ENCODE measurements at places on chromosomes 12 and 14.

DNA sequence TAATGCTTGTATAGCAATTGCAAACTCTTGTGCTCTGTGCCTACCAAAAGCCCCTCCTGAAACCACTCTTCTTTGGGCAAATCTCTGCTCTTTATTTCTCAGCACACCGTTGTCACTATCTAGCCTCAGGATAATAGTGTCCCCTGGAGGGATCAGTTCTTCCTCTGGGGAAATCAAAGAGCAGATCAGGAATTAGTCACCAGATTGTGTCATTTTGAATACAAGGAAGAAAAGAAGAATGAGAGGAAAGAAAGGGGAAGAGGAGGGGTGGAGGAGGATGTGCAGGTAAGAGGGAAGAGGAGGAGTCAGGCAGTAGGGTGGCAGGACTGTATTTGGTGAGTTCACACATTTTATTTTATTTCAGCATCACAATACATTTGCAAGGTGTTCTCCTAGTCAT, 256.4 kb downstream of the GRIN2B start:
- no peak for DNase-seq

DNA sequence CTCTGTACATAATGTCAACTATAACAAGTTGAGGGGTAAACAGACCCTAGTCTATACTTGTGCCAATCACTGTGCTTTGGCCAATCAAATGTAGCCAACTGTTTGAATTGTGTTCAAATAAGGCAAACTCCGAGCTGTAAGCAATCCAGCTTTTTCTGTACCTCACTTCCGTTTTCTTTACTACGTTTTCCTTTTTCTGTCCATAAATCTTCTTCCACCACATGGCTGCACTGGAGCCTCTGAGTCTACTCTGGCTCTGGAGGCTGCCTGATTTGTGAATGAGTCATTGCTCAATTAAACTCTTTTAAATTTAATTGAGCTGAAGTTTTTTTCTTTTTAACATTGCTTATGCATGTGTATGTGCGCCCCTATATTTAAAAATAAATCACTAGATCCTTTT, 29.7 kb downstream of the CLEC1A start:
- peak; percentile 52 for DNase-seq

DNA sequence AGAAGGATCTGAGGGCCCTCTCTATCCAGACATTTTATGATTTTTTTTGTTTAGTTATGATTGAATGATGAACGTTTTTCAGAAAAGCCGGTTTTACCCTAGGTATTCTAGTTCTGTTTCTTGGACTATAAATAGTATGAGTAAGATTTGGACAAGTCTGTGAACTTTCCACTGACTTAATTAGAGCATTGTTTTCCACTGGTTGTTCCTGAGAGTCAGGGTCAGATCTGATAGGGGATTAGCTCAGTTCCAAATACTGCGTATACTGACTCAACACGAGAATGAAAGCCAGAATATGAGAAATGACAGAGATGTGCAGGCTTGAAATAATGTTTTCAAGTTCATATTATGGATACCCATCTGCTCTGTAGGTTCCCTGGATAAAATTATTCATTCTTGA, 361.6 kb downstream of the AEBP2 start:
- no peak for DNase-seq

DNA sequence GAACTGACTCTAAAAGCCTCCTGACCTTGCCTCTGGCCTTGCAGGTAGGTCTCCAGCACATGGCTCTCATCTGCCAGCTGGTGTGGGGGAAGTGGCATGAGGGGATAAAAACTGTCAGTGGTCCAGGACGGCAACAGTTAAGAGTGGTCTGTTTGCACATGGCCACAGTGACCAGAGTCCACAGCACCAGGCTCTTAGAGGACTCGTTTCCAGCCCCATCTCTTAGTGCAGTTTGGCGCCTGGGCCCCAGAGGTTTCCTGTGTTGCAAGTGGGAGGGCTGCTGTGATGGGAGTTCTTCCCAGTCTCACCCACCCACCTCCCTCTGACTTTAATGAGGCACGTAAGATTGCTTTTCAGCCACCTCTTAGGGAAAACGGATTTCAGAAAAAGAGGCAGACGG, 37.0 kb downstream of the APPL2 start:
- DNase-seq, result no peak

- DNase-seq, result no peak
Measured at GRCh38 chr12:61414470-61414869, 845.7 kb upstream of the USP15 start.

- no peak for DNase-seq
Measured at GRCh38 chr14:21074398-21075272, 4.5 kb downstream of the ARHGEF40 start.

GRCh38 chr12:70236990-70237389, 6.2 kb upstream of the CNOT2 start:
- no peak for DNase-seq

DNA sequence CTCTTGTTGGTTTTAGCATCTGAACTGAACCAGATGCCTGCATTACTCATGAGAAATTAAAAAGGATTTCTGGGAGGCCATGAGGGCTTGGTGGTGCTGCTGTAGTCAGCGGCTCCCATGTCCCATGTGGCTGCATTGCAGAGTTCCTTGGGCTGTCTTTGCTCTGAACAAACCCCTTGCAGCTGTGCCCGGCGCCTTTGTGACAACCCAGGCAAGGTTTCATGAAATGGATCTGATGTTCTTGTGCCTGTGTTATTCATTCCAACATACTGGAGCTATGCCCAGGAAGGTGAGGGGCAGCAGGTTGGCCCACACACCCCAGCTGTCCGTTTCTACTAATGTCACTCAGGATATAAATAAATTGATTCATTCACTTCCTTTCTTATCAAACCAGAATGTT, 40.8 kb downstream of the TGFB3 start:
- DNase-seq, result no peak

DNA sequence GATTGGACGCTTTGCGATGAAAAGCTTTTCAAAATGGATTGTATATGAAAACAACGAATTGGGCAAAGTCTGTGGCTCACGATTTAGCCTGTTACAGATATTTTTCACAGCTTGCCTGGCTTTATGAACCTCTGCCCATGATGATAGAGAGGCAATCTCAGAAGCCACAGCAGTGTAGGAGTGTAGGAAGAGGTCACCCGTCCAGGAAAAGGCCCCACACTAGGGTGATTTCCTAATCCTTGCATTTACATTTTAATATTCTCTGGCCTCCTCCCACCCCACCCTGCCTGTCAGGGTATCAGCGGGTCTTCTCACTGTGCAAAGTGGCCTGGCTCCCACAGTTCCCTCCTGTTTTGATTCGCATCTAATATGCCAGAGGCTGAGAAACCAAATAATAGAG, 81.8 kb upstream of the FOXN3 start:
- DNase-seq, result no peak

DNA sequence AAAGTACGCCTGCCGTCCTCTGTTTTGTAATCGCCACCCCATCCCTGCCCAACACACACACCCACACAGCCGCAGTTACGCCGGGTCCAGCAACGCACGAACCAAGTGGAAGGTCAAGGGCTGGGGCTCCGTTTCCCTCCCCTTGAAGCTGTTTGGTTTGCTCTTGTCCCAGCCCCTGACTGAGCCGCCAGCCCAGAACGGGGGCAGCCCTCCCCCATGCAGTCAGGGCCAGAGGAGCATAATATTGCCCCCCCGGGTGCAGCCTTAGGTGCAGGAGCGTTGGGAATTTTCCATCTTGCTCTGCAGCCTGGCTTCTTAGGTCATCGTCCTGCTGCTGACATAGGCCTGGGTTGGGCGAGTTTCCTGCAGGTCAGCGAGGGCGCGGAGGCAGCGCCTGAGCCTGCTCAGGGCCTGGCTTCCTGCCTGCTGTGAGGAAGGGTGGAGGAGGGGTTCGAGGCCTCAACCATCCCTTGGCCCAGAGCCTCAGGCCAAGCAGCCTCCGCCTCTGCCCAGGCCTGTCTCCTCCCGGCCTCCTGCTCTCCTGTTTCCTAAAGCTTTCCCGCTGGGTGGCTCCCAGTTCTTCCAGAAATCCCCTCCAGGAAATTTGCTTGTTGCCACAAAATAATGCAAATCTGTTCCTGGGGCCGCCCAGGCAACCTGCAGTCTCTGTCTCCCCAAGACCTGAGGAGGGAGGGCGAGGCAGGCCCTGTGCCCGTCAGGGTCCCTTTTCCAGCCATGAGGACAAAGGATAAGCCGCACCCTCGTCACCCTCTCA, 44.5 kb downstream of the PSMA6 start:
- no peak for DNase-seq

GRCh38 chr14:96083667-96084320, 44.6 kb downstream of the C14orf132 start:
- DNase-seq, result no peak

DNA sequence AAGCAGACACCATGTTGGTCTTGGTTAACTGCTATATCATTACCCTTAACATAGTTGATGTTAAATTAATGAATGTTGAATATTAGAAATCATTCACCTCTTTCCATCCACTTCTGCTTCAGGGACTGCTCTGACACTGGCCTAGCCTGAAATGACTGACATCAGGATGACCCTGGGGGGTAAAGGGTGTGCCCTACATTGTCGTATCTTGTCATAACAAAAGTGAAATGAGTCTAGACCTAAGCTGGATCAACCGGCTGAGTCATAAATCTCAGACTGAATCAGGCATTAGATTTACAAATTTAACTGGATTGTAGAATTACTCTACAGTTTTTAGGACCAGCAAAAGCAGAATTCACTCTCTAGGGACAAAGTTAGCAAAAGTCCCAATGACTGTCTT, 35.3 kb downstream of the KICS2 start:
- no peak for DNase-seq

GRCh38 chr12:6355491-6356373, 13.9 kb upstream of the TNFRSF1A start:
- DNase-seq, result peak; percentile 56

DNA sequence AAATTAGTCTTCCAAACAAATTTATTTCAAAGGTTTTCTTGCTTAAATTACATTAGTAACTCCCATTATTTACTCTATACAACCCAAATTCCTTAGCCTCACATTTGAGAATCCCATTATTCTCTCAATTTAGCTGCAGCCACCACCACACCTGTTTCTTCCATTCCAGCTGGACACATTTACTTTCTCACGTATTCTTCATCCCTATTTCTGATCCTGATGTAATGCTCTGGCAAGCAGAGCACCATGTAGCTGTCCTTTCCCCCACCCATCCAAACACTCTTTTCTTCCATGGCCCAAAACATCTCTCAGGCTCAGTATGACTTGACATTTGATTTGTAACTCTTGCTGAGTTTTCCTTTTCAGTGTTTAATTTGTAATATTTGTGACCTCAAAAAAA, 240.2 kb upstream of the CLEC14A start:
- no peak for DNase-seq

GRCh38 chr14:88562532-88562830, 356 bp upstream of the ZC3H14 start:
- DNase-seq, result no peak

DNA sequence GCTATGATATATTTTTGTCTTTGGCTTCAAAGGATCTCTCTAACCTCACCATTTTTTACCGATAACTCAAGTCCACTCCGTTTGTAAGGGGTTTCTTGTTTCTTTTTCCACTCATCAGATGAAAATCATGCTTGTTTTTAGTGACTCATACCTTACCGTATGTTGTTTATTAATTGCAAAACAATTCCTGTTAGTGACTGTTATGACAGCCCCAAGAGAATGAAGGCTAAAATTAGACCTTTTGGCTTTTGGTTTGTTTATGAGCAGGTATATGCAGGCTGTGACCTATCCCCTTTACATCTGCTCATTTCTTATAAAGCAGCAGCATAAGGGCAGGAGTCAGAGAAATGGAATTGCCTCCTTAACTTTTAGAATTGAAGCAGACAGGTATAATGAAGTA, 319.8 kb downstream of the CEP128 start:
- DNase-seq, result no peak

- no peak for DNase-seq
Measured at GRCh38 chr12:63949902-63950301, 105.4 kb downstream of the SRGAP1 start.

- DNase-seq, result no peak
Measured at GRCh38 chr12:29782285-29782870, 1.4 kb downstream of the TMTC1 start.

- no peak for DNase-seq
Measured at GRCh38 chr12:106720696-106721095, 53.8 kb upstream of the RIC8B start.

- no peak for DNase-seq
Measured at GRCh38 chr14:60250257-60251035, 1.4 kb downstream of the PPM1A start.

DNA sequence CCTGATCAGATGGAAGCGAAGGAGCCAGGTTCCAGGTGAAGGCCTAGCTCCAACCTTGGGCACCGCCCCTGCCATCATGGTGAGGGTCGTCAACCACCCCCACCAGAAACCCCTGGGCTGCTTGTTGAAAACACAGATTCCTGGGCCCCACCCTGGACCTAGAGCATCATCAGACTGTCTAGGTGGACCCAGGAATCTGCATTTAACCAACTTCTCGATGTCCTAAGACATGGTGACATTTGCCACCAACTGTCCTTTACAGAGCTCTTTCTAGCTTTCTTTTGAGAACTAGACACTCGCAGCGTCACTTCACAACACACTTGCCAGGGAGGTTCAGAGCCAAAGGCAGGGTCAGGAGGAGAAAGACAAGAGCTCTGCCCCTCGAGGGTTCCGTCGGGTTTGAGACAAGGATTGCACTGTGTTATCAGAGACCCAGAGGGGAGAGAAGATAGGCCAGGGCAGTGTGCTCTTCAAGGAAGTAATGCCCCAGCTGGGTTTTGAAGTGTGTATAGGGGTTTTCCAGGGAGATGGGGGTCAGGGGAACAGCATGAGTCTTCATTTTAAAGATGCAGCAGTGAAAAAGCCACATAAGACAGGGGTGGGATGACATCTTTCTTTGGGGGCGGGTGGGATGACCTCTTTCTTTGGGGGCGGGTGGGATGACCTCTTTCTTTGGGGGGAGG, 24.6 kb downstream of the RFLNA start:
- no peak for DNase-seq

DNA sequence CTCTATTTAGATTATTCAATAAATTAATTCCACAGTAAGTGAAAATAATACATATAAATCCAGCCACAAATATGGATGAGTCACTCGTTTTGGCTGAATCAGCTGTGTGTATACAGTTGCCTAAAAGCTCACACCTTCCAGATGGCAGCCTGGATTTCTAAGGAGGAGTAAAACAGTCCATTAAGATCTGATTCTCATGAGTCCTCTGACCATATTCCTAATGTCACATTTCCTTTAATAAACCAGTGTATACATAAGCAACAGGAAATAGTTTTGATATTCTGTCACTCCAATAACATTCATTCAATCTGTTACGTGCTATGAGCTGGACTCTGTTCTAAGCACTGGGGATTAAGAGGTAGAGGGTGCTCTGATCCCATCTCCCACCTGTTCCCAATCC, 21.8 kb downstream of the MDM1 start:
- no peak for DNase-seq

DNA sequence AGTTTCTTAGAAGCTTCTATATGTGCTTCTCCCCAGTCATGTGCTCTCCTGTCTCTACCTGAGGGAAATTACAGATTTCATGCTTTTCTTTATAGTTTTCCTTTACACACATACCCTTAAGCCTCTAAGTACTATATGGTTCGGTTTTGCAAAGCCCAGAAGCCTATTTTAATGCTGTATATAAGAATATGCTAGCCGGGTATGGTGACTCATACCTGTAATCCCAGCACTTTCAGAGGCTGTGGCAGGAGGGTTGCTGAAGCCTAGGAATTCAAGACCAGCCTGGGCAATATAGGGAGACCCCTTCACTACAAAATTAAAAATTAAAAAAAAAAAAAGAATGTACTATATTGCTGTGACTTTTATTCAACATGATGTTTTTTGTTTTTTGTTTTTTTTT, 15.4 kb downstream of the DGLUCY start:
- DNase-seq, result no peak

GRCh38 chr12:67843257-67843656, 146.0 kb upstream of the IFNG-AS1 start:
- no peak for DNase-seq

Measured in AML-193 (cell line).